ENCODE measurements at places on chromosomes 11 and 22. TPM values are rescaled to one million over a fixed set of nuclear protein-coding genes. Genes with fewer than 3 reads are reported as not detected.

LRRC74B gene
- total RNA-seq: not detected

CWC15 gene
- 28.7 TPM for total RNA-seq

PGA3 gene
- 0.52 TPM for total RNA-seq

FBLN1 gene
- total RNA-seq: 105 TPM

RFPL1 gene
- total RNA-seq: not detected

CCDC116 gene
- not detected for total RNA-seq

TMEM45B gene
- total RNA-seq: not detected

TRIM49 gene
- total RNA-seq: not detected

IL17REL gene
- total RNA-seq: not detected

VSIG10L2 gene
- not detected for total RNA-seq

All from skeletal muscle tissue (tissue), 5 donors.